ENCODE measurements at places on chromosomes 16 and 17.

- no peak for DNase-seq
Measured at GRCh38 chr17:5719976-5720375, 135.7 kb upstream of the NLRP1 start.

DNA sequence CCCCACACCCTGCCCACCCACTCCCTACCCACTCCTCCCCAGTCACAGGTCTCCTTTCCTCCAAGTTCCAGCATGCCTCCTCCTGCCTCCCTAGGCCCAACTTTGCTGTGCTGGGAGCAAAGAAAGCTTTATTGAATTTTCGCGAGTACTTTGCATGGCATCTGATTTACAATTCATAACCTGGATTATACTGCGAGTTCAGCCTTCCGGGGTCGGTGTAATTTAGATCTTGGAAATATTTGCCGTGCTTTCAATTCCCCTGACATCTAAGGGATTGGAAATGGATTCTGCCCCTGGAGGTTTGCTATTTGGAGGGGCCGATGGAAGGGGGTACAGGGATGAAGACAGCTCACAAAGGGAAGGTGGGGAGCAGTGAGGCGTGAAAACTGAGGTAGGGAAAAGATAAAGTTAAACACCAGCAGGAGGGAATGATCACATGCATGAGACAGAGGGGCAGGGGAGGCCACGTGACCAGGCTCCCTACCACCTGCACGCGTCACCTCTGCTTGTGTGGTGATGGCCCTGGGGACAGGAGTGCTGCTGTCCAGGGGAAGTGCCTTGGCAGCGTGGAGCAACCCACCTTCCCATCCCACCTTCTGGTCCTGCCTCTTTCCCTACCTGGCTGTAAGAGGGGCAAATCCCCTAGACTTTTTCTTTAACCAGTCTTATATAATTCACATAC, 132.3 kb upstream of the RPL38 start:
- DNase-seq, result no peak

DNA sequence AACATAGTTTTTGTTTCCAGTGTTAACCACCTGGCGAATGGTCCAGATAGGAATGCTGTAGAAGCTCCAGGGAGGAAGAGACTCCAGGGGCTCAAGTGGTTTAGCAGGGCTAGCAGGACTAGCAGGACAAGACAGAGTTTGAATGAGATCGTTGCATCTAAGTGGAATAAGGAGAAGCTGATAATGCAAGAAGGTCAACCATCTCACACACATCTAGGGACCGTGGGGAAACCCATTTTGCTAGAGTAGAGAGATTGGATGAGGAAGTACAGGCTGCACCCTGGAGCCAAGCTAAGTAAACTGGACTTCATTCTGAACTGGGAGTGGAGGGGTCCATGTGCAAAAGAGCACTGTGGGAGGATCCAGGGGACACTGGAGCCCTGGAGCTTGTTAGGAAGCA, 86.1 kb upstream of the HSBP1 start:
- DNase-seq, result no peak

GRCh38 chr16:14148569-14148968, 77.5 kb downstream of the MRTFB start:
- no peak for DNase-seq

GRCh38 chr16:78553268-78554039, 454.0 kb downstream of the WWOX start:
- DNase-seq, result no peak

GRCh38 chr16:88856122-88856827, 472 bp downstream of the GALNS start:
- DNase-seq, result no peak
